Activated naive CD4-positive, alpha-beta T cell (primary cell): ENCODE measurements at places on chromosomes 5 and 9.

GRCh38 chr5:83711982-83712601, 8.6 kb downstream of the HAPLN1 start:
- DNase-seq, result no peak

GRCh38 chr5:21219966-21220365, 1232.0 kb upstream of the CDH18 start:
- DNase-seq, result no peak

- no peak for DNase-seq
Observed at GRCh38 chr5:36156619-36157018, 4.7 kb downstream of the SKP2 start.

- no peak for DNase-seq
Observed at GRCh38 chr5:921456-922435, 29.1 kb downstream of the TRIP13 start.

DNA sequence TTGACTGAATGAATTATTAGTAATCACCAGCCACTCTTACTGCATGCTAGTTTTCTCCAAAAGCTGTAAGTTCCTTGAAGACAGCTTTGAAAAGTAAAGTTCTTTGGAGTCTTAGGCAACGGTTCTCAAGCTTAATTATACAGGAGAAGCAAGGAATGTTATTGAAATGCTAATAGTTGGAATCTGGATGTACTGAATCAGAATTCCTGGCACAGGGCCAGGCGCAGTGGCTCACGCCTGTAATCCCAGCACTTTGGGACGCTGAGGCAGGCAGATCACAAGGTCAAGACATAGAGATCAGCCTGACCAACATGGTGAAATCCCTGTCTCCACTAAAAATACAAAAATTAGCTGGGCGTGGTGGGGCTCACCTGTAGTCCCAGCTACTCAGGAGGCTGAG, 33.4 kb downstream of the GRIA1 start:
- no peak for DNase-seq

- DNase-seq, result no peak
Observed at GRCh38 chr5:64147849-64148441, 17.7 kb upstream of the RNF180 start.

DNA sequence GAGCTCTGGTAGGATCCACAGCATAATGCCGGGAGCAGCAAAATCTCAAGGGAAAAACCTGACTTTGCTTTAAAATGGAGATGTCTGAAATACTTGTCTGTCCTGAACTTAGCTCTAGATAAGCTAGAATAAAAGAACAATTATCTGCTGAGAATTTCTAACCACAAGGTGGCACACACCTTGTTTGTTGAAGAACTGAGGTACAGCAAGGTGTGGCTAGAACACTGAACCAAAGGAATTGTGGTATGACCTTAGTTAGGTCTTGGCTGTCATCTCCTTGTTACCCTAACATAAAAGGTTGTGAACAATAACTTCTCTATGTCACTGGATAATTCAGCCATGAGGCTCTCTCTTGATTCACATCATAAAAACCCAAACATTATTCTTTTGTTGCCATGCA, 72.3 kb upstream of the ANXA1 start:
- no peak for DNase-seq
